ENCODE measurements at places on chromosomes 3 and 15. TPM values are rescaled to one million over a fixed set of nuclear protein-coding genes. Genes with fewer than 3 reads are reported as not detected.

The ALPK3 gene
- 0.59 TPM for total RNA-seq

The COPB2 gene
- total RNA-seq = 173 TPM

The DPPA4 gene
- total RNA-seq = not detected

The SNX33 gene
- 39.8 TPM for total RNA-seq

The GOLGA6D gene
- not detected for total RNA-seq

The ARHGEF26 gene
- total RNA-seq = 3.6 TPM

The CHRNA3 gene
- total RNA-seq = not detected

- H3K27ac ChIP-seq = no peak overlapping the region
- H3K36me3 ChIP-seq = no peaks in the 10 kb centered on the region
- no peak overlapping the region for H3K4me3 ChIP-seq
- H3K27me3 ChIP-seq = no peaks in the 10 kb centered on the region
- no peaks in the 10 kb centered on the region for H3K4me1 ChIP-seq
- DNase-seq = peak; percentile 62
Observed at GRCh38 chr3:46675426-46675825, 18.1 kb downstream of the ALS2CL start.

- H3K4me3 ChIP-seq = no peak overlapping the region
- no peaks in the 10 kb centered on the region for H3K4me1 ChIP-seq
- no peak for DNase-seq
- no peaks in the 10 kb centered on the region for H3K27me3 ChIP-seq
Observed at GRCh38 chr3:111823341-111823855, 35.7 kb upstream of the PHLDB2 start.

GRCh38 chr3:177481329-177481728 lies 284.0 kb upstream of the TBL1XR1 start:
- no peaks in the 10 kb centered on the region for H3K36me3 ChIP-seq
- no peak overlapping the region for H3K4me3 ChIP-seq
- no peaks in the 10 kb centered on the region for H3K27me3 ChIP-seq
- H3K27ac ChIP-seq = peak overlapping the region; percentile 29
- H3K4me1 ChIP-seq = peaks cover 11% of the 10 kb centered on the region
- DNase-seq = no peak

DNA sequence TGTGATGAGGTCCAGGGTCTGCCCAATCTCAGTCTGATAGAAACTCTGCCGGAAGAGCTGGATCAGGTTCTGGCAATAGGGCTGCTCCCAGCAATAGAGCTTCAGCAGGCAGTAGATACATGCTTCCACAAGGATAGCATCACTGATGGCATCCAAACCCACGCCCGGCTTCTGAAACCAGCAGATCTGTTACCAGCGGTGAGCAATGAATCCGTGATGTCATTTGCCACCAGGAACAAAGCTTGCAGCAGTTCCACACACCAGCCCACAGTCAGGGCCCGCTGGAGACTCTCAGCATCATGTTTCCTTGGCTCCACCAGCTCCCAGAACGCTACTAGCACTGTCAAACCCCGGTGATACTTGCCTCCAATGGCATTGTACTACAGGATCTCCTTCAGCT lies 19.3 kb upstream of the TTBK2 start:
- H3K4me1 ChIP-seq = no peaks in the 10 kb centered on the region
- DNase-seq = no peak
- peaks cover 9% of the 10 kb centered on the region for H3K36me3 ChIP-seq
- no peak overlapping the region for H3K4me3 ChIP-seq
- H3K27me3 ChIP-seq = no peaks in the 10 kb centered on the region

DNA sequence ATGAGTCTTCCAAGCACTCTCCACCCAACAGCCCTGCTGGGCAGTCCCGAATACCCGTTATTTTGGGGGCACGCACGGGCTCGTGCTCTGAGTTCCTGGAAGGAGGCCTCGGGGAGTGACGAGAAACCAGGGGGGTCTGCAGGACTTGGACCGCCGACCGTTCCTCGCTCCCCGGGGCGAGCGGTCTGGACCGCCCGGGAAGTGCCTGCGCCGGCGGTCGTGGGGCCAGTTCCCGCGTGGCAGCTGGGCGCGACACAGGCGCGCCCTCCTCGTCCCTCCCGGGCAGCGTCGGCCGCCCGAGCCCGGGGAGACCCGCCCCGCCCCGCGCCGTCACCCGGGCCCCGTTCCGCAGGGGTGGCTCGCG lies 387 bp downstream of the GNB4 start:
- DNase-seq = peak; percentile 80
- no peaks in the 10 kb centered on the region for H3K27me3 ChIP-seq
- peaks cover 18% of the 10 kb centered on the region for H3K4me1 ChIP-seq
- H3K27ac ChIP-seq = peak overlapping the region; percentile 84
- peaks cover 3% of the 10 kb centered on the region for H3K36me3 ChIP-seq

GRCh38 chr15:25436707-25437106 lies 2.1 kb downstream of the UBE3A start:
- H3K27ac ChIP-seq = no peak overlapping the region
- no peak overlapping the region for H3K4me3 ChIP-seq
- H3K36me3 ChIP-seq = no peaks in the 10 kb centered on the region

DNA sequence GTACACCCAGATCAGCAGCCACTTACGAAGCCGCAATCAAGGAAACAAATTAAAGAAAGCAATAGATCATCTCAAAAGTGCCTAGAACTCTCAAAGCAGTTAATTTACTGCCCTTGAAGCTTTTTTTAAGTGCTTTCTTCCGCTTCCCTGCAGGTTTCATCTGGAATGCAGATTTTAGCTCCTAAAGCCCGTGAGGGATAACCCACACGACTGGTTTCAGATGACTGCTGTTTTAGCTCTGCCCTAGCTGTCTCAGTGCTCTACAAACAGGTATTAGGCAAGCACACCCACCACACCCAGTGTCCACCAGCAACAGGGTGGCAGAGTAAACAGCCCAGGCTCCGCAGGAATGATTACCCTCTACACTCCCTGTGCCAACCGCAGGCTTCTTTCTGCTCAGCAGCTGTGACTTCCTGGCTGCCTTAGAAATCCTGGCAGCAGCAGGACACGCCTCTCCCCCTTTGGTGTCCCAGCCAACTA lies 126.0 kb downstream of the FMN1 start:
- DNase-seq = no peak
- H3K27ac ChIP-seq = peak overlapping the region; percentile 85
- peak overlapping the region; percentile 65 for H3K4me3 ChIP-seq

DNA sequence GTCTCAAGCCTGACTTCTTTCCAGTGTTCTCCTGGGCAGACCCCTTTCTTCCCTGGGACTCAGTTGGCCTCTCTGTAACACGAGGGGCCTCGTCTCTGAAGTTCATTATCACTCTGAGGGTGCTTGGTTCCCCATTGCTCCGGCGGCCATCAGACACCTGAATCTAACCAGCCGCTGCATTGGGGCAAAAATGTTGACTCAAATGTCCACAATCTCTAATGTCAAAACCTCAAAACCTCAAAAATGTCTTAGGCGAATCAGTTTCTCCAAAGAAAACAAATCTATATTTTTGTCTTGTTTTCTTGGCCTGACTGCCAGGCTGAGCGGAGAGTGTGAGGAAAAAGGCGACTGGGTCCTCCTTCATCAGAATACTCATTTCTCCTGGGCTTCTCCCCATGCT lies 220.7 kb downstream of the VPS13C start:
- H3K27me3 ChIP-seq = peaks cover 66% of the 10 kb centered on the region
- H3K36me3 ChIP-seq = no peaks in the 10 kb centered on the region
- no peak for DNase-seq
- H3K4me3 ChIP-seq = no peak overlapping the region
- no peak overlapping the region for H3K27ac ChIP-seq
- peaks cover 12% of the 10 kb centered on the region for H3K4me1 ChIP-seq

- H3K4me1 ChIP-seq = no peaks in the 10 kb centered on the region
- H3K27me3 ChIP-seq = no peaks in the 10 kb centered on the region
- H3K27ac ChIP-seq = no peak overlapping the region
- H3K4me3 ChIP-seq = no peak overlapping the region
Observed at GRCh38 chr3:21879184-21879886, 128.3 kb upstream of the ZNF385D start.

DNA sequence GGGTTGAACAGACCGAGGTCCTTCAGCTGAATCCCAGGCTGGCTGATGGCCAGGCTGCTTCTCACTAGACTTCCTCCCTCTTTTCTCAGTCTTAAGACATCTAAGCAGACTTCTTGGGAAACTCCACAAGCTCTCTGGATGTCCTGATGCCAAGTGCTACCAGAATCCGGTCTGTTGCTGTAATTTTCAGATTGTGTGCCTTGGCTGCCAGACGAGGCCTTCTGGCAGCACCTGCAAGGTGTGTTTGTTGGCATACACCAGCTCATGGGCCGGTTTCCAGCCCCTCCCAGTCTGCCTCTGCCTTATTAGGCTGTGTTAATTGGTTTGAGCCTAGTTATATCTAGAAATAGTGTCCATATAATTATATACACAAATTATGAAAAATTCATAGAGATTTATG lies 120.6 kb downstream of the TNIK start:
- no peaks in the 10 kb centered on the region for H3K4me1 ChIP-seq
- H3K4me3 ChIP-seq = no peak overlapping the region
- no peak overlapping the region for H3K27ac ChIP-seq
- peaks cover 63% of the 10 kb centered on the region for H3K27me3 ChIP-seq
- no peak for DNase-seq
- no peaks in the 10 kb centered on the region for H3K36me3 ChIP-seq

- no peak overlapping the region for H3K4me3 ChIP-seq
- H3K4me1 ChIP-seq = no peaks in the 10 kb centered on the region
- no peaks in the 10 kb centered on the region for H3K36me3 ChIP-seq
- no peak overlapping the region for H3K27ac ChIP-seq
- DNase-seq = no peak
- peaks cover 3% of the 10 kb centered on the region for H3K27me3 ChIP-seq
Observed at GRCh38 chr3:133317866-133318265, 82.0 kb upstream of the BFSP2 start.

DNA sequence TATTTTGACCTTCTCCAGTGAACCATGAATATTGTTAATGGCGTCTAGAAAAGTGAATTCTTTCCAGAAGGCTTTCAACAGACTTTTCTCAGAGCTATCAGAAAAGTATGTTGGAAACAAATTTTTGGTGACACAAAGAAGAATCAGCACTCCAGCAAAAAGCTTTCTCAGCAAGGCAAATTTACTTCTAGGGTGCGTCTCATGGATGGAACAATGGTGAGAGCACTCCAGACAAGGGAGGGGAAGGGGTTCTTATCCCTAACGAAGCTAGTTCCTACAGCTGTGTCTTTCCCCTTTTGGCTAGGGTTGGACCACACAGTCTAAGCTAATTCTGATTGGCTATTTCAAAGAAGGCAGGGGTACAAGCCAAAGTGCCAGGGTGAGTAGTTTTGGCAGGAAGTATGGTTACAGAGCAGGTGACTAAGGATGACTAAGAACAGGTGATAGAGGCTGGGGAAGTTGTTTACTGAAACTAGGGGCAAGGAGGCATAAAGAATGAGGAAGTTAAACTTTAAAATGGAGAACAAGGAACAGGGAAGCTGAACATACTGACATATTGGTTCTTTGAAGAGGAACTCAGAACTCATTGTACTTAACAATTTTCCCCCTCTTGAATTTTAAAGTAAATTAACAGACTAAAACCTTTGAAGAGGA lies 959.8 kb downstream of the NAALADL2 start:
- no peak overlapping the region for H3K27ac ChIP-seq
- no peak for DNase-seq
- H3K4me1 ChIP-seq = no peaks in the 10 kb centered on the region
- H3K36me3 ChIP-seq = no peaks in the 10 kb centered on the region
- no peaks in the 10 kb centered on the region for H3K27me3 ChIP-seq
- H3K4me3 ChIP-seq = no peak overlapping the region

- no peak overlapping the region for H3K27ac ChIP-seq
- H3K27me3 ChIP-seq = no peaks in the 10 kb centered on the region
- H3K36me3 ChIP-seq = no peaks in the 10 kb centered on the region
- no peak for DNase-seq
- H3K4me1 ChIP-seq = peaks cover 36% of the 10 kb centered on the region
- H3K4me3 ChIP-seq = no peak overlapping the region
Observed at GRCh38 chr15:85475317-85475701, 94.9 kb downstream of the AKAP13 start.

DNA sequence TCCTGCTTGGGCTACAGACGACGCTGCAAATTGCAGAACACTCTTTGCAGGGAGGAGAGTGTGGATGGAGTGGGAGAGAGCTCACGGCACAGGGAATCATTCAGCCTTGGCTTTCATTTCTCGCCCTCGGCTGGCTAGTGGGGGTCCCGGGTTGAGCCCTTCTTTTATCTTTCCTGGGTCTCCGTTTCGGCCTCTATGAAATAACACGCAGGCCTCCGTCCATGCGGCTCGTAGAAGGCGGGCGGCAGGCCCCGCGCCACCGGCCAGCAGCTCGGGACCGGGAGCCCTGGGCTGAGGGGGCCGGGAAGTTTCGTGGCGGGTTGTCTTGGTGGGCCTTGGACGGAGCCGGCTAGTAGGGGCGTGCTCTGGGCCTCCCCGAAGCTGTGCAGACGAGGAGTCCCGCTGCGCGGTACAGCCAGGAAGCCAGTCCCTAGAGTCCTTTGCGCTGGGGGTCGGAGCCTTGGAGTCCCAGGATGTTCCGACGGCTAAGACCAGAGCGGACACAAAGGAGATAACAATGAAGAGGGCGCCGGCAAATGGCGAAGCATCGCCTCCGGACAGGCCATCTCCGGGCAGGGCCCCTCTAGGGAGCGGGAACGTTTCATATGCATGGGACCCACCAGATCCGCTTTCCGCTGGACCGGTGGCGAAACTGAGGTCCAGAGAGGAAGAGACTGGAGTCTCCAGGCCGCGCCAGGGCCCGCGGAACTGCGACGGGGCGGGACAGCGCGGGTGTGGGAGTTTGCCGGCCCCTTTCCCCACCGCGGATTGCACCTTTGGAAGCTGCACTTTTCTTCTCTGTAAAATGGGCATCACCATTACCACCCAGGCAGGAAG lies 4.3 kb downstream of the RNU6-1 start:
- H3K27ac ChIP-seq = no peak overlapping the region
- H3K27me3 ChIP-seq = peaks cover 66% of the 10 kb centered on the region
- no peaks in the 10 kb centered on the region for H3K36me3 ChIP-seq
- peak; percentile 72 for DNase-seq
- peaks cover 23% of the 10 kb centered on the region for H3K4me1 ChIP-seq

- H3K36me3 ChIP-seq = no peaks in the 10 kb centered on the region
- no peak overlapping the region for H3K27ac ChIP-seq
- no peaks in the 10 kb centered on the region for H3K27me3 ChIP-seq
- H3K4me1 ChIP-seq = peaks cover 12% of the 10 kb centered on the region
Observed at GRCh38 chr15:70974004-70974832, 81.6 kb downstream of the LRRC49 start.
